CD4-positive, alpha-beta T cell treated with Interleukin-1 beta for 1 hour (primary cell): ENCODE measurements at places on chromosomes 5 and 9.

DNA sequence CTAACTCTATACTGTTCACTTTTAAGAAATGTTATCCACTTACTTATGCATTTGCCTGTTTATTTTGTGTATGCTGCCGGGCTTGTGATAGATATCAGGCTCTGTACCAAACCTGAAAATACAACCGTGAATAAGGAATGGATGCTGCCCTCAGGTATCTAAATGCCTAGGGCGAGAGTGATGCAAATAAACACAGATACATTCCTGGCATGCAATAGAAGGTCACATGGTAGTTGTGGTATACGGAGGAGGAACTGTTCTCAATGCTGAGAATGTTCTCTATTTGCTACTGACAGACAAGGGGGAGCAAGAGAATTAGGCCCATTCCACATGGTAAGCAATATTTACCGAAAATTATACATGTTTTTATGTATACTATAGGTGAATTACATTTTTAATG, 227.8 kb downstream of the ICE1 start:
- DNase-seq, result no peak

- DNase-seq, result no peak
Measured at GRCh38 chr9:137740312-137740711, 121.5 kb downstream of the EHMT1 start.

GRCh38 chr5:5619546-5619945, 197.1 kb downstream of the ICE1 start:
- no peak for DNase-seq

DNA sequence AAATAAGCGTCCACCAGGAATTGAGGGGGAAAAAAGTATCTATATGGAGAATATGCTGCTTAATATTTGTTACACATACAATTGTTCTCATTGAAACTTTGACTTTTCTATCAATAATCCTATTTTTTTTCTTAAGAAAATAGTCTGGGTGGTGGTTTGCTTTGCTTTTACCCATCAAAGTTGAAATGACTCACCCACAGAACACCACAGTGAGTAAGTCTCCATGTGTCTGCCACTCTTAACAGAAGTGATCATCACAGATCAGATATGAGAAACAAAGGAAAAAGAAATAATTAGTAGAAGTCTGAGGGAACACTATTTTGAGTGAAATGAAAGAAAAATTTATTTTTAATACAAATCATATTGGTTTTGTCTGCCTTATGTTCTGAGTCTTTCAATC, 742.8 kb downstream of the CDH9 start:
- no peak for DNase-seq

DNA sequence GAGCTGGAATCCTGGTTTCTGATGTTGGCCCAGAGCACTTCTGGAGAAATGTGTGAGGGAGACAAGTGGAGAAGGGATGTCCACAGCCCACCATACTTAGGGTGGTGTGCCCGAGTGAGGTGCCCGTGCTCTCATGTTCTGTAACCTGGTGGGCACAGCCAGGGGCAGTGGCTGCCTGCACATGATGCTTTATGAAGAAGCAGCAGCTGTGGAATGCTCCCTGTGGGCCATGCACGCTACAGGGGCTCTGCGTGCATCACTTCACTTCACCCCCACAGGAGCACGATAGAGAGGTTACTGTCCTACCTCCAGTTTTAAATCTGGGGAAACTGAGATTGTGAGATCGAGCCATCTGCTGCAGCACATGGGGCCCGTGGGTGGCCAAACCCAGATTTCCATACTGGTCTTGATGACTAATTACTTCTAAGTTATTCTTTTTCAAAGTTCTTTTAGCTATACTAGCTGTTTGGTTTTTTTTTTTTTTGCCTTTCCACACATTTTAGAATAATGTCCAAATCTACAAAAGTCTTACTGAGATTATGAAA, 441.6 kb downstream of the GADD45G start:
- no peak for DNase-seq

- DNase-seq, result no peak
Measured at GRCh38 chr9:8772302-8772701, 972.7 kb upstream of the DMAC1 start.

DNA sequence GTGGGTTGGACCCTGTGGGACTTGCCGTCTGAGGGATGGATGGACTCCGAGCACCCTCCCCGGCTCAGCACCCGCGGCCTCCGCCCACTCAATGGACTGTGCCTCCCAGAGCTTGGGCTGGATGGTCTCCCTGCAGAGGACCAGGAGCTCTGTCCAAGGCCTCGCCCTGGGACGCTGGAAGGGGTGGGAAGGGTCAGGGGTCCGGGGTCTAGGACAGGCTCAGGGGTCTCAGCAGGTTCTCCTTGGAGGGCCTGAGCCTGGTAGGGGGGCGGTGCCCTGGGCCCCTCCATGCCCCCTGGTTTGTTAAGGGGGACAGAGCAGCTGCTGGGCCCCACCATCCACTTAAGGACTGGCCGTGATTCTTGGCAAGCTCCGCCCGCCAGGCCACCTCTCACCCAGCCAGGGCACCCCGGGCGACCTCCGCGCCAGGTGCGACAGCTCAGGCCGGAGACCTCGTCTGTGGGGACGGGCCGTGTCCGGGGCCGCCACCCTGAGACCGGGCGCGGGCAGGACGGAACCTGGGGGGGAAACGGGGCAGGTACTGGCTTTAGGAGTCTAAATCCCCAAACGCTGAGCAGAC, 29.2 kb downstream of the EXOC3 start:
- no peak for DNase-seq

GRCh38 chr9:129486756-129487657, 133.9 kb downstream of the C9orf50 start:
- DNase-seq, result no peak

GRCh38 chr9:1018121-1018520, 32.0 kb upstream of the DMRT2 start:
- DNase-seq, result no peak

DNA sequence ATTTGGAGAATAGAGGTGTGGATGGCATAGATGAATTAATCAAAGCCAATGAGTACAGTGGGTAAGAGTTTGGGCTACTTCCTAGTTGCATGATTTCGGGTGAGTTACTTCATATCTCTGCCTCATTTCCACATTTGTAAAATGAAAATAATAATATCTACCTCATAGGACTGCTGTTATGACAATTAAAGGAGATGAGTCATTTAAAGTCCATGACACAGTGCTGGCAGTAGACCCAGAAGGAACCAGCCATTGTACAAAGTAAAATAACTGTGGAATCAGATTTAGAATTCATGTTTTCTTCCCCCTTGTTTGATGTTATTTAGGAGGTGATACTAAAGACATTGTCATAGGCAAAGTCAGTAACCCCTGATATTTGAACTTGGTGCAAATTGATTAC, 139.5 kb upstream of the SLC27A6 start:
- DNase-seq, result no peak

- DNase-seq, result no peak
Measured at GRCh38 chr5:16709691-16710433, 93.1 kb upstream of the RETREG1 start.

DNA sequence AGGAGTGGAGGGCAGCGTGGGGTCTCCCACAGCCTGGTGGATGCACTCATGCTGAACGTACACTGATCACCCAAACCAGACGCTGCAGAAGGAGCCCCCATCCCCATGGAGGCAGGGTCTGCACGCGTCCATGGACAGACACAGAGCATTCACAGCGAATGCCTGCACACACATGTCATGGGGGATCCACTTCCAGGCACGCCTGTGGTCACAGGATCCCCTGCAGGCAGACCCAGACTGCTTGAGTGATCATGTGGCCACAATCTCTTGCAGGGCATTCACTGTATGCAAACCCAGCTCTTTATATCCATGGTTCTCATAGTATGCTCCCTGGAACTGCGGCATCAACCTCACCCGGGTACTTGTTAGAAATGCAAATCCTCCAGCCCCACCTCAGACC, 5.4 kb downstream of the SNCB start:
- no peak for DNase-seq

- no peak for DNase-seq
Measured at GRCh38 chr5:6501701-6502100, 53.0 kb downstream of the UBE2QL1 start.

- DNase-seq, result no peak
Measured at GRCh38 chr9:114853071-114853855, 47.4 kb upstream of the TNFSF15 start.
